Stimulated activated CD8-positive, alpha-beta memory T cell treated with anti-CD3 and anti-CD28 coated beads, Interleukin-2, amount 100 ng/mL, for 1 hour (primary cell): ENCODE measurements at places on chromosomes 7 and 10.

DNA sequence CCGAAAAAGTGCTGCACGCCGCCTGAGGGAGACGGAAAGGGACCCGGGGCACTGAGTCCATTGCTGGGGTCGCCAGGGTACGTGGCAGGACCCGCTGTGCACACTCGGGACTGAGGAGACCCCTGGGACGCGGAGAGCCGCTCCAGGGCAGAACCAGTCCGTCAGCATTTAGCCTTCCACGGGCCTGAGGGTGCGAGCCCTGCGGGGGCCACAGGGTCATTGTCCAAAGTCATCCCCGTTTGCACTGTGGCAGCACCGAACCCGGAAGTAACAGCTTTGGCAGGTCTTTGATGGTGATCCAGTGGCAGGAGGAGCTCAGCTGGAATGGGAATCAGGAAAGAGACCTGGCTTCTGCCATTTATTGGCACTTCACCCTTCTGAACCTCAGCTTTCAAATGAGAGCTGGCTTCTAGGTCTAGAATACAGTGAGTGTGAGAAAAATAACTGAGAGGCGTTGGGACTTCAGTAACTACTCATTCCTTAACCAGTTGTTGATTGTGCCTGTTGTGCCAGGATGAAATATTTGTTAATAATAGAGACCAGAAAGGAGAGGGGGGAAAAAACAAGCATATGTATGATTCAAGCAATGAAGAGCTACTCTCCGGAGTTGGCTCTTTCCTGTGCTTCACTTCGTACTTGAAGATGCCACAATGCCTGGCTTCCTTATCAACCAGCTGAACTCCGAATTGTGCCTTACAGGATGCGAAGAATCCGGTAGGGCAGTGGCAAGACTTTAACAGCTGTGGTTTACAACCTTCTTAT, 811 bp upstream of the ARHGAP12 start:
- DNase-seq: no peak

GRCh38 chr7:54841772-54842697, 83.0 kb upstream of the SEC61G start:
- DNase-seq: no peak

DNA sequence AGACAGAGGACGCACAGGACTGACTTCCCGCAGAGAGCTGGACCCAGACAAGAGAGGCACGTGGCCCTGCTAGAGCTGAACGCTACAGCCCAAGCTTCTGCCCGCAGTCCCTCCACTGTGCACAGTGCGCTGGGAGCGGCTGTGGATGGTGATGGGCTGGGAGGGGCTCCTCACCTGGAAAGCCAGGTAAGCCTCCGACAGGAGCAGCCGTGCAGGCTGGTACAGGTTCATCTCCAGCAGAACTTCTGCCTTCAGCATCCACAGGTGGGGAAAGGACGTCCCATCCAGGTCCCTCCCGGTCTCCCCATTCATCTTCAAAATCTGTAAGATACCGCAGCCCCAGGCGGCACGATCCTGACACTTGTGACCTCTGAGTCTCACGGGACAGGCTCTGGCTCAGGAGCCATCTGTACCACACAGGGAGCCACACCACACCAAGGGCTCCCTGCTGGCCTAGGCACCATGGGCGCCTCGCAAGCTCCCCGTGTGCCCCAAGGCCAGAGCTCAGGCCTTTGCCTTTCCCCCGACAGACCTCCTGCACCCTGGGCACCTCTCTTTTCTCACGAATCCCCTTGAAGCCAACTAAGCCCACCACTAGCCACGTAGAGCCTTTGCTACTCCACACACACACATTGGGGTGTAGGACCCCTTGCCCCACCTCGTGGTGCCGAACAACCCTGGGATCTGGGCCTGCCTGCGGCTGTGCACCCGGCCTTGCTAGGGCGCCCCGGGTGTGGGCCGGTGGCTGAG, 76.3 kb downstream of the CFAP46 start:
- DNase-seq: no peak

DNA sequence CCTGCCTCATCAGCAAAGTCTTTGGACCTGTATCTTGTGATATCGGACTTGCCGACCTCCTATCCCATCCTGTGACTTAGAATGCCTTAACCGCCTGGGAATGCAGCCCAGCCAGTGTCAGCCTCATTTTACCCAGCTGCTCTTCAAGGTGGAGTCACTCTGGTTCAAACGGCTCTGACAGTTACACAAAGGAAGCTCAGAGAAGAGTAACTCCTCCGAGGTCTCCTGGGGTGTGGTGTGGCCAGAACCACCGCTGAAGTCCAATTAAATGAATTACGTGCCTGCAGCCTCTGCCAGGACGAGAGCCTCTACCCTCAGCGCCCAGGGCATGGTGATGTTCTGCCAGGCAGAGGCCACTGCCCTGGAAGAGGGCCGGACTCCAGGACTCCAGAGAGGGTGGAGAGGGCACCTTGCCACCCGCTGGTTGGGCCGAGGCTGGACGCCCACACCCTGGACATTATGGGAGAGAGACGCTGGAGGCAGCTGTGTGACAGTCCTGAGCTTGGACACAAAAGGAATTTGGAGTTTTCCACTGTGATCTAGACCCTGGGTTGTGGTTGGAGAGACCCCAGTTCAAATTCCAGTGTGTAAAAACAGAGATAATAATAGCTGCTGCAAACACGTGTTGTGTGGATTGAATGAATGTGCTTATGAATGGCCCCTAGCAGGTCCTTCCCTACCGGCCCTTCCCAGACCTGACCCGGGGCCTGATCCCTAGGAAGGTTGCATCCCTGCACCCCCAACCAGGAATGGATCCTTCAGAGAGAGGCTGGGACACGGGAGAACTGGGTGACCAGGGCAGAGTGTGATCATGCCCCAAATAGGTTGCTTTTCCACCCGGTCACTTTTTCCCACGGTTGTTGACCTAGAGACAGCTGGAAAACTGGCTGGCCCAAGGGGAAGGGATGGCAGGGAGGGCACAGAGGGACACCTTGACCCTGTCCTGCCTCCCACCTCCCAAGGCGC, 37.8 kb upstream of the FZD9 start:
- DNase-seq: no peak

DNA sequence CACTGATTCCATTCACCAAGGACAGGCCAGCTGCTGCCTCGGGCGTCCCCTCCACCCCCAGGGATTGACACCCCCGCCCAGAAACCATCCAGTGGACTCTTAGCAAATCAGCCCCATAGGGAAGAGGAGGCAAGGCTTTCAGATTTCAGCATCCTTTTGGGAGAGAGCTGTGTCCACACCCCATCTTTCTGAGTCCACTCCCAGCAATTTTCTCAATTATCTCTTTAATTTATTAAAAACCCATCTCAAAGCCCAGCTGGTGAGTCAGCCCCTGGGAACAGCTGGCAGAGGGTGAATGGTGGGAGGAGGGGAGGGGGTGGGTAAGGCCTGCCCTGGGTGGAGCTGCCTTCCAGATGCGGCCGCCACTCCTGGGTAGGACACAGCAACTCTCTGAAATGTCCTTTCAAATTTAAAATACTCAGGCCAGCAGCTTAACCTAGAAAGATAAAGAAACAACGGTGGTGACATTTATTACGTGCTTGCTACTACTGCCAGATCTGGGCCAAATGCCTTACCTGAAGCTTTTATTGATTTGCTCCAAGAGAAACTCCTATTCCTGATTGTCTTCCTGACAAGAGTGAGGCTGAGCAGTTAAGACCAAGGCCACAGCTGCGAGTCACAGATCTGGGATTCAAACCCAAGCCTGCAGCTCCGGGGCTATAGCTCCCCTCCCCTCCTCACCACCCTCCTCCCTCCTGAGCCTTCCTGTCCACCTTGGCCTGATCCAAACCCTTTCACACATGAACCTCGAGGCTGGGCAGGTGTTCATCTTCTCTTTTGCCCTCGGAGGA, 120.4 kb downstream of the RGS10 start:
- no peak for DNase-seq

DNA sequence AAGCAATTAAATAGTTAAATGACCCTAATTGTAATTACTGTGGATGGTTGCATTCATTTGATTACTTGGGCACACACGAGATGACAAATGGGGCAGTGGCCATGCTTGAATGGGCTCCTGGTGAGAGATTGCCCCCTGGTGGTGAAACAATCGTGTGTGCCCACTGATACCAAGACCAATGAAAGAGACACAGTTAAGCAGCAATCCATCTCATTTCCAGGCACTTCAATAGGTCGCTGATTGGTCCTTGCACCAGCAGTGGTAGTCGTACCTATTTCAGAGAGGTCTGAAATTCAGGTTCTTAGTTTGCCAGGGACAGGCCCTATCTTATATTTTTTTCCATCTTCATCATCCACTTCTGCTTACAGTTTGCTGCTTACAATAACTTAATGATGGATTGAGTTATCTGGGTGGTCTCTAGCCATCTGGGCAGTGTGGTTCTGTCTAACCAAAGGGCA, 8.3 kb downstream of the PCBD1 start:
- DNase-seq: peak; percentile 61

- no peak for DNase-seq
Measured at GRCh38 chr10:124194199-124194824, 100.9 kb upstream of the CHST15 start.

DNA sequence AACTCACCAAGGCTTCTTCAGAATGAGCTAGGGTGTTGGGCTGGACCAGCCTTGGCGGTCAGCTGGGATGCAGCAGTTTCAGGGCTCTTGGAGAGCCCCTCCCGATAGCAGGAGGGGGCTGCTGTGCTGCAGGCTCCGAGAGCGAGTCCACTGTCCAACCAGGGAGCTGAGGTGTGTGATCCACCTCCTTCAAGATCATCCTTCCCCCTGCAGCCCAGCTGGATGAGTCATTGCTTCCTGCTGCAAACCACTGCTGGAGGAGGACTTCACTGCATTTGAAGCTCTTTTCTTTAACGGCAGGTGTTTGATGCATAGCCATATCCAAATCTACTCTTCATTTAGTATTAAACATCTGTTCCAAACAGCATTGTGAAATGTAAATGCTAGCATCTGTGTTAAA, 54.2 kb upstream of the EBF3 start:
- DNase-seq: no peak

DNA sequence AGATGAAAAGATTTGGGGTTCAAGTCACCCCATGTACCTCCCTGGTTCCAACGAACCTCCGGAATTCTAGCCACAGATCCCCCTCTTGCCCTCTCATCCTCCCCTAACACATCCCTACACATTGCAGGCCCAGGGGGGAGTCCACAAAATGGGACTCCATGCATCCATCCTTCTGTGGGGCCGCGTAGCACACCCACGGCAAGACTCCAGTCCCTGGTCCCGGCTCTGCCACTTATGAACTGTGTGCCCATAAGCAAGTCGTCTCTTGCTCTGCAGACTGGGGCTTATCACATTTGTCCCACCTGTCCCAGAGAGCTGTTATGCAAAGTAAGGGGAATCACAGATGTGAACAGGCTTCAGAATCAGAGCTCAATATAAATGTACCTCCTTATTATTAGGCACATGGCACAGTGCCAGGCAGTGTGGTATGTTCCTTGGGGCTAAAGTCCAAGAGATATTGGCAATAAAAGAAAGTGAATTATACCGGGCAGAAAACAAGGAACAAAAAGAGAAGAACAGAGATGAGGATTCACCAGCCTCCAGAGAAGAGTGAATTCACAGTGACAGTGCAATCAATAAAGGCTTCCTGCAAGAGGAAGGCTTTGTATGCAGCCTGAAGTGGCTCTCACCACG, 73.9 kb downstream of the KCNMA1 start:
- no peak for DNase-seq

GRCh38 chr10:16843252-16843870, 26.1 kb upstream of the RSU1 start:
- DNase-seq: no peak

DNA sequence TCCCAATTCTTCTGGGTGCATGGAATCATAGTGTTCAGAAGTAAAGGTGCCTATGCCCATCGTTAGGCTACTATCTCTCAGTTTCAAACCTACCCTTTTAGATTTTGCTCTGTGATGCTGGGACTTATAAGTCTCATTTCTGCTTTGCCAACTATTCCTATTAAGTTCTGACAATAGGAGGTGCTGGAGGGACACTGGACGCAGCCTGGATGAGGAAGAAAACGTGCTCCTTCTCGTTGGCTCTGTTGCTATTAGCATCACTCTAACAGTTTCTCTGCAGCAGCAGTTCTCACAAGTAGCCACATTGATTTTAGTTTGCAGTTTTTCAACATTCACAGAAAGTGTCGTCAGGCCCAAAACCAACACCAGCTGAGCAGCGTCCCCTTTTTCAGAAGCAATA, 72.4 kb downstream of the ABCC2 start:
- no peak for DNase-seq

- DNase-seq: no peak
Measured at GRCh38 chr10:66167816-66168215, 758.0 kb upstream of the LRRTM3 start.

GRCh38 chr7:108327353-108327752, 128.9 kb downstream of the NRCAM start:
- DNase-seq: no peak

DNA sequence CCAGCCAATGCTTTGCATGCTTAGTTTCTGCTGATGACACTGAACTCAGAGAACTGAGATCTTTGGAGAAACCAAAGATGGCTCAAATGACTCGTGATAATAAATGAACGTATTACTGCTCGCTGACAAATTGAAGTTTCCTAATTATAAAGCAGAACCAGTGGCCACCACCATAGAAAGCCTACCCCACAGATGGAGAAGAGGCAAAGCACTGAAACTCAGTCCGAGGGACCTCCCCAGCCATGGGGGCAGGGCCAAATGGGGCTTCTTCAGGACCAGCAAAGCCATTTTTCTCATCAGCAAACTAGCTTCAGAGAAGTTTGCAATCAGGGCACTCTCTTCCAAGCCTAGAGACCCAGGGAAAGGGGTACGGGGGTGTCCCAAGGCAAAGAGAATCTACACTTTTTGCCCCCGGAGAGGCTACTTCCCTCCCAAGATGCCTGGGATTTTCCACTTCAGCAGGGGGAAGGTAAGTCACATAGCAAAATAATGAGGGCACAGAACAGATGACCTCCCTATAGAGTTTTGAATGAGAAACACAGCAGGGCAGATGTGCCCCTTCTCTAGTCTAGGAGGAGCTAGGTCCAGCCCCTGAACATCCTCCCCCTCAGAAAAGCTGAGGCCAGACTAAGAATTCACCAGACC, 4.3 kb upstream of the IL6 start:
- no peak for DNase-seq

GRCh38 chr10:123869020-123869414, 22.6 kb downstream of the CPXM2 start:
- DNase-seq: no peak

DNA sequence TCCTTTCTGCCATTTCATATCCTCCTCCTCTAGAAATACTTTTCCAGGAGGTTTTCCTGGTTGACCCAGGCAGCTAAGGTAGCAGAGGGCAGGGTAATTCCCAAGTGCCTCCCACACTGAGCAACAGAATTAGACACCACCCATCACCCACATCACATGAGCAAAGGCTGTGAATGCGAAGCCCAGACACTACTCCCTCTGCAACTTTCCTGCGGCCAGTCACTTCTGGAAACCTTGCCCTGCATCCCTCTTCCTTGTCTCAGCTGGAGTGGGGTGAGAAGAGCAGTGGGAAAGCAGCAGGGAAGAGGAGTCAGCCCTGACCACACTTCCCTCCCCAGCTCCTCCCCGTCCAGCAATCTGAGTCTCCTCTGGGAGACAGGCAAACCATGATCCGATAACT, 15.2 kb downstream of the TMEM176B start:
- no peak for DNase-seq

- DNase-seq: no peak
Measured at GRCh38 chr10:62903828-62904227, 87.7 kb upstream of the EGR2 start.

- DNase-seq: no peak
Measured at GRCh38 chr7:26538216-26538615, 246.6 kb downstream of the SNX10 start.

- no peak for DNase-seq
Measured at GRCh38 chr7:98228801-98229200, 17.6 kb downstream of the BHLHA15 start.
